Femur (tissue), 1 donor: ENCODE measurements at places on chromosomes 12 and 14.

GRCh38 chr12:1662761-1663439 is 28.0 kb upstream of the ADIPOR2 start:
- DNase-seq: peak; percentile 73

DNA sequence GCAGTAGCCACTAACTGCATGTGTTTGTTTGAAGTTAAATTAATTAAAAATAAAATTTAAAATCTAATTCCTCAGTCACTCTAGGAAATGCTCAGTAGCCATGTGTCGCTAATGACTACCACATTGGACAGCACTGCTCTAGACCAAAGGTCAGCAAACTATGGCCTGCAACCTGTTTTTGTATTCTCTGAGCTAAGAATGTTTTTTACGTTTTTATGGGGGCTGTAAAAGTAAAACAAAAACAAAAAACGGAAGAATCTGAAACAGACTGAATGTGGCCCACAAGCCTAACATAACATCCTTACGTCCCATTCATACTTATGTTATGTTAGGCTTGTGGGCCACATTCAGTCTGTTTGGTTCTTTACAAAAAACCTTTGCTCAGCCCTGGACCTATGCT is 57.8 kb downstream of the LIN52 start:
- DNase-seq: no peak

GRCh38 chr12:123471374-123472068 is 13.6 kb downstream of the SNRNP35 start:
- no peak for DNase-seq

GRCh38 chr12:6046511-6047180 is 77.8 kb downstream of the VWF start:
- no peak for DNase-seq

DNA sequence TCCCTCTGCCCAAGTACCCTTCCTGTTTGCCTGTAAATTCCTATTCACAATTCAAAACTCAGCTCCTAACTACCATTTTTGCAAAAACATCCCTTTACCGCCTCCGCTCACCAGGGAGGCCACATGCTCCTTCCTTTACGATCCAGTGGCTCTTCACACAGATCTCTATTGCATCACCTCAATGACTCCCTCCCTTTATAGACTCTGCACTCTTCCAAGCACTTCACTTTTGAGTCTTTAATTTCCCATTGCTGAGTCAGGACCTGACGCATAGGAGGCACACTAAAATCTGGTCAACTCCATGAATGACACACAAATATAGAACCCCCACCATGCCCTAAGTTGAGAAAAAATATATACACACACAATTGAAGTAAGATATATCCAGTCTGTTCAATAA is 45.9 kb downstream of the PPP1R13B start:
- no peak for DNase-seq

DNA sequence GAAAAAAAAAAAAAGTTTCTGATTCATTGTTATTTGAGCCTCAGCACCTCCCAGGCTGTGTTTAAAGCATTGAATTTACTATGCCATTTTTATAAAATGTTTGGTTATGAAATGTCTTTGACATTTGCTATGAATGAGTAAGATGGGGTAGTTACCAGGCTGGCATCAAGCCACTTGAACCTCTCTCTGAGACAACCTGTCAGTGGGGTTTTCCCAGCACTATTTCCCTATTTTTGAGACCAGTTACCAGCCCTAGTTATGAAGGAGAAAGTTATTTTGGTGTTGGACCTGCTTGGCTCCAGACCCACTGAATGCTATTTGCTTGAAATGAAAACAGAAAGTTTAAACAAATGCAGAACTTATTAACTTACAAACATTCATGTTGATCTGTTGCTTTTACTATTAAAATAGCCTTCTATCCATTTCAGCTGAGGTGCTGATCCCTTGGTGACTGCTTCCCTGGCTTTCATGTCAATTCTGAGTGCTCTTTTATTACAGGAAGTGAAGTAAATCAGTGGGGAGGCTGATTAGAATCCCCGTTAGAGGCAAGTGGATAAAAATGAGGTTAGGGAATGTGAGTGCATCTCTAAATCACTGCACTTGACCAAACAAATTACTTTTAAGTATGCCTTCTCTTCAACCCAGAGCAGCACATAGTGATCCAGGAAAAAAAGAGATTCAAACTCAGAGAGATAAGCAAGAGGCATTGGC is 37.8 kb downstream of the LLPH start:
- no peak for DNase-seq

DNA sequence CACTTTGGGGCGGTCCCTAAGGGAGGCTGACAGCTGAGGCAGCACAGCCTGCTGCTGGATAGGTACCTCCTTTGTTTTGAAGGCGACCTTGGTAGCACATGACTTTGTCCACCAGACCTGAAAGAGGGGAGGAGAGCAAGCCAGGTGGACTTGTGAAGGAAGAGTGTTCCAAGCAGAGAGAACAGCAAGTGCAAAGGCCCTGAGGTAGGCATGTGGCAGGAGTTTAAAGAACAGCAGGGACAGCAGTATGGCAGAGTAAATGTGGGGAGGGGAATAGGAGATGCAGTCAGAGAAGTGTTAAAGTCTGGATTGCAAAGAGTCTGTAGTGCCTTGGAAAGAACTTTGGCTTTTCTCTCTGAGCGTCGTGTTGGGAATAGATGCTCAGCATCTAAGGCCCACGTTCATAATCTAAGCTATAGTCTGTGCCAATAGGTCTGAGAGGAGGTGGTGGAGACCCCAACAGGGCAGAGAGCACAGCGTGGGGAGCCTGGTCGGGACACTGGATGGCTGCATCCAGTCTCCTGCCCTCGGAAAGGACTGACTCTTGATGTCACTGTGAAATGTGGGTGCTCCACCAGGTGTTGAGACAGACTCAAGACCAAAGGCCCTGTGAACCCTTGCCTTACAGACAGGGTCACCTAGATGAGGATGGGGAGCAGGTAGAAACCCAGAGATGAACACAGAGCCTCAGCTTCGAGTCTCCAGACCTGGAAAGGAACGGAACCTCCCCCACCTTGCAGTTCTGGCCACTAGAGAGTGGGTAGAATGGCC is 242.1 kb upstream of the PWP1 start:
- no peak for DNase-seq

GRCh38 chr14:92448786-92449185 is 64.8 kb upstream of the RIN3 start:
- DNase-seq: no peak

GRCh38 chr12:91601054-91601453 is 418.4 kb upstream of the DCN start:
- DNase-seq: no peak

DNA sequence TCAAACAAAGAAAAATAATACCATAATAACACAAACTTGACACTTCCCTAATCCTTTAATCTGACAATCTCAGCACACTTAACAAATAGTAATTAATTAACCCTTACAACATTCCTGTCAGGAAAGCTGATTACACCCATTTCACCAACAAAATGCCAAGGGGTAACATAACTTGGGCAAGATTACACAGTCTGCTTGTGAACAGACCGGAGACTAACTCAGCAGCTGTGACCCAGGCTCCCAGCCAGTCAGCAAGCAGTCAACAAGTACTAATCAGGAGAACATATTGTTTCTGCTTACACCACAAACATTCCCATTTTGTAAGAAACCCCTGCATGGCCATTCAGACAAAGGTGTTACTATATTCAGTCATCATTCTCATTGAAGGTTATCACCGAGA is 592.5 kb upstream of the FLRT2 start:
- no peak for DNase-seq

DNA sequence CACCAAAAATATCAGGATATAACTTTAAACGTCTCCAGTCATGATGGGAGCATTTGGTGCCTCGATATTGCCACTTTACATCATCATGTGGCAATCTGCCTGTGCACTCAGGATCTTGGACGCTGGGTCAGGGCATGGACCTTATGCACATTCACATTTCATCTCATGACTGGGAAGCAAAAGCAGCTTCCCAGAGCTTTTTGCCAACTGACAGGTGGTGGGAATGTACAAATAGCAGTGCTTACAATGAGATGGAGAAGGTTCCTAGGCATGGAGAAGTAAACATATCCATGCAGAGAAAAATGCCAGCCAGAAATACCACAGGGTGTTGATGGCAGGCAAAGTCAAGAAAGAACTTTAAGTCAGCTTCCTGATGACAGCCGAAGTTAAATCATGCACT is 30.3 kb downstream of the EFCAB11 start:
- DNase-seq: no peak

- DNase-seq: no peak
Measured at GRCh38 chr12:120103371-120103770, 13.2 kb downstream of the RAB35 start.

- no peak for DNase-seq
Measured at GRCh38 chr12:87406926-87407325, 622.3 kb downstream of the C12orf50 start.

DNA sequence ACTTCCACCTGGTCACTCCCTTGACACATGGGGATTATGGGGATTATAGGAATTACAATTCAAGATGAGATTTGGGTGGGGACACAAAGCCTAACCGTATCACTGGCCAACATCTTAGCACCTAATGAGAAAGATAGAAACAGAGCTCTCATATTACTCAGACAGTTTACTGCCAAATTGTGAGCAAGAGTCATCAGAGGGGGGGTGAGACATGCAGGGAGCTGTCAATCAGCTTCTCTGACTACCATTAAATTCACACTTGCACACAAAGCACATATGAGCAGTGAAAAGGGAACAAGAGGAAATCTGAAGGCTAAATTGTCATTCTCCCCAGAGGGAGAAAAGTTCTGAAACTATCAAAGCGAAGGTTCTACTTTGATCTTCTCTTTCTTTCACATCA is 78.1 kb upstream of the GRIN2B start:
- DNase-seq: no peak

DNA sequence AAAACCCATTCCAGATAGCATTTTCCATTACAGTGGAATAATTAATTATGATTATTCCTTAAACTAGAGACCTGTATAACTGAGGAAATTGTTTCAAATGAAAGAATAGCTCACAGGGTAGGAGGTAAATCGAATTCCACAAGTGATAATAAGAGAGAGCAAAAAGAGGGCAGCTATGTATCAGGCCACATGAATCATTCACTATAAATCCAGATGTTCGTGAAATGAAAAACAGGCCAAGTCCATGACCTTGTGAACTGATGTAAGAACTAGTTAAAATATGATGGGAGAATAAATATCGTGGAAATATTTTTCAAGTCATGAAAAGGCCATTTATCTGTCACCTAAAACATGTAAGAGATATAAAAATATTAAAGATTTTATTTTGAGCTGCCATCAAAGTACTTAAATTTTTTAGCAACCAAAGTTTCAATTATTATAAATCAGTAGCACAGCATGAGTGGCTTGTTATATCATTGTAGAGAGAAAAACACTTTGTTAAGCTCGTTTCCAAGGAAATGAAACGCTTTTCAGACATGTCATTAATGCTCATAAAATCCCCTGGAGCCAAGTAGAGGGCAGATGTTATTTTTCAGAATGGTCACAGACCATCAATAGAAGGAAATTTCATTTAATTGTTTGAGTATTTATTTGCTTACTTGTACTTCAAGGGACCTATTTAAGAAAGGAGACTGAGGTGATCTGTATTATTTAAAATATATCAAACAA is 120.6 kb upstream of the CDKN3 start:
- no peak for DNase-seq

DNA sequence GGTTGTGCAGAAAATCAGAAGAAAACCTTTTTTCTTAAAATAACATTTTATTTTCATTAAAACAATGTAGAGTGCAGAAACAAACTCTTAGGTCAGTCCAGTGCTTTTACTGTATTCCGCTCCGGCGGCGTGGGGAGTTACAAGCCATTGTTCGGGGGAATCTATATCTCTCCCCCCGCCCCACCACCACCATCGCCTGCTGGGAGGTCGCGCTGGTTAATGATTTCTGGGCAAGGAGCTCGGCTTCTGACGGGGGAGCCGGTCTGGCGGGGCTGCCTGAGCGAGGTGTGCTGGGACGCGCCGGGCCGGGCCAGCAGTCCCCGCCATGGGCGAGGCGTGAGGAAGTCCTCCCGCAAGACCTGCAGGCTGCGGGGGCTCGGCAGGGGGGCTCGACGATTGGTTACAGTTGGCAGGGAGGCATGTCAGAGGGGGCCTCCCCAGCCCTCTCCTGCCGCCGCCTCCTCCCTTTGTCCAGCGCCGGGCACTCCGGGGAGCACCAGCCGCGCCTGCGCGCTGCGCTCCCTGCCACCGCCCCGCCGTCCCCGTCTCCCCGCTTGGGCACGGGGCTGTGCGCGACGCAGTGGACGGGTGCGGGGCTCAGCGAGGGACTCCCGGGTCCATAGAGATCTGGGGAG is 1.0 kb upstream of the DUSP6 start:
- DNase-seq: peak; percentile 83

GRCh38 chr12:26721800-26722199 is 111.2 kb downstream of the ITPR2 start:
- DNase-seq: no peak

DNA sequence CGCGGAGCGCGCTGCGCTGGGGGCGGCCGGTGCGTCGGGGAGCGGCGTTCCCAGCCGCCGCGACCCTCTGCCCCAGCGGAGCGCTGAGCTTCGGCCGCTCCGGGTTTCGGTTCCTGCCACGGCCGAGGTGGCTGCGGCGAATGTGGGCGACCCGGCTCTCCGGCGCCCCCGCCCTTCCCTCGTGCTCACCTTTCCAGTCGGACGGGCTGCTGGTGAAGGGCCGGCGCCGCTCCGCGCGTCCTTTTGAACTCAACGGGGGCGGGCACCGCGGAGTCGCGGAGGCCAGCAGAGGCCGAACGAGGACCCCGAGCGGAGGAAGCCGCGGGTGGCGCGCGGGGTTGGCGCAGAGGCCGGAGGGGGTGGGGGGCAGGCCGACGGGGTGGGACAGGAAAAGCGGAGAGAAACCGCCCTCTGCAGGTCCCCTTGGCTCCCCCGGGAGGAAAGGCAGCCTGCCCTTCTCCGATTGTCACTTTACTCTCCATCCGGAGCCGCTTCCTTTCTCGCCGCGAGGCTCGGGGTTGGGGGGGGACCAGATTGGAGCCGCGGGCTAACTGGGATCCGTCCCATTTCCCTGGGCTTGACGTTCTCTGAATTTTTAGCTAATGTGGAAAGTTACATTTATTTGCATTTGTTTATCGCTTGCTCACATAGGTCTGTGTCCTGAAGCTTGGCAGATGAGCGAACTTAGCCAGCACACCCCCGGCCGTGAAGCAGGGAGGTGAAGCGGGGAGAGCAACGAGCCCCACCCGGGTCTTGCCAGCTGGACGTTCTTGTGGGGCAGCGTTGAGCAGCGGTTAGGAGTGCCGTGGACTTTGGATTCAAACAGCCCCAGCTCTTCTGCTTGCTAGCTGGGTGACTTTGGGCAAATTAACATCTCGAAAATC is at the start of gene SMAGP:
TSS of gene SMAGP (minus strand) at position 349 of the 884 bp plus-strand sequence. CDS start 1,137 bp downstream, outside the sequence.
- peak; percentile 65 for DNase-seq

GRCh38 chr12:122021193-122021821 is 377 bp upstream of the BCL7A start:
- peak; percentile 45 for DNase-seq

DNA sequence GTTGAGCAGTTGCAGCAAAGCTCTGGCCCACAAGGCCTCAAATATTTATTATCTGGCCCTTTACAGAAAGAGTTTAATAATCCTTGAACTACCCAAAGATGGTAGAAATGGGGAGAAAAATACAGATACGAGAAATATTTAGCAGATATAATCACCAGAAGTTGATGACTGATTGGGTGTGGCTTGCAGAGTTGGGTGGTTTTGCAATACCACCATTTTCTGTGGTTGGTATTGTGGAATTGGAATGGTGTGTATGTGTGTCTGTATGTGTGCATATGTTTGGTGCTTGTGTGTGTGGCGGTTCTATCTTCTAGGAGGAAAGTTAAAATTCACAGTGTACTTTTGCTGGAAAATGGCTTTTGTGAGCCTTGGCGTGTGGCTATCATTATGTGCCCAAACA is 85.4 kb upstream of the MANSC4 start:
- no peak for DNase-seq

- peak; percentile 49 for DNase-seq
Measured at GRCh38 chr12:13362260-13362841, 165.8 kb downstream of the EMP1 start.
